Astrocyte (in vitro differentiated cells and primary cell): ENCODE measurements at places on chromosomes 16 and 17. TPM values are rescaled to one million over a fixed set of nuclear protein-coding genes. Genes with fewer than 3 reads are reported as not detected.

- peaks cover 30% of the 10 kb centered on the region for H3K4me1 ChIP-seq
- H3K4me3 ChIP-seq: no peak overlapping the region
- H3K27me3 ChIP-seq: no peaks in the 10 kb centered on the region
- no peak overlapping the region for H3K27ac ChIP-seq
- peak; percentile 54 for DNase-seq
These were observed 247.0 kb upstream of the CIBAR2 start for GRCh38 chr16:85359147-85359822.

DNA sequence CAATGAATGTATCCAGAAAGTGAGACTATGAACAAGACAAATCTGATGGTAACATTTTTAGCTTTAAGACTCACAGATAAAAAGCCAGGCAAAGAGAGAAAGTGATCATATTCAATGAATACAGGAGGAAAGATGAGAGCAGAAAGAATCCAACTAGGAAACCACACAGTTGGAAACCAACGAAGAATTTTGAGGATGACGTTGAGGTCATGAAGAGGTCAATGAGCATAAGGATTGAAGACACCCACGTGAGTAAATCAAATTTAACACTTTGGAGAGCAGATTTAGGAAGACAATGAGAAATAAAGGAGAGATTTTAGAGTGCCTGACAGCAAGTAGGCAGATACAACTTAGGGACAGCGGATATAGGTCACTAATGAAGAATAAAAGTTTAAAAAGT is 948.1 kb downstream of the KCNJ2 start:
- no peaks in the 10 kb centered on the region for H3K36me3 ChIP-seq
- no peak overlapping the region for H3K27ac ChIP-seq
- DNase-seq: peak; percentile 73
- H3K4me3 ChIP-seq: no peak overlapping the region
- no peaks in the 10 kb centered on the region for H3K27me3 ChIP-seq
- peaks cover 7% of the 10 kb centered on the region for H3K4me1 ChIP-seq

- no peak overlapping the region for H3K4me3 ChIP-seq
- DNase-seq: peak; percentile 57
- H3K27ac ChIP-seq: peak overlapping the region; percentile 11
These were observed 49.1 kb downstream of the STAT5A start for GRCh38 chr17:42337442-42337841.

GRCh38 chr17:7695586-7695985 is 7.3 kb downstream of the WRAP53 start:
- H3K4me3 ChIP-seq: no peak overlapping the region
- no peaks in the 10 kb centered on the region for H3K27me3 ChIP-seq
- peaks cover 5% of the 10 kb centered on the region for H3K36me3 ChIP-seq
- H3K27ac ChIP-seq: no peak overlapping the region

DNA sequence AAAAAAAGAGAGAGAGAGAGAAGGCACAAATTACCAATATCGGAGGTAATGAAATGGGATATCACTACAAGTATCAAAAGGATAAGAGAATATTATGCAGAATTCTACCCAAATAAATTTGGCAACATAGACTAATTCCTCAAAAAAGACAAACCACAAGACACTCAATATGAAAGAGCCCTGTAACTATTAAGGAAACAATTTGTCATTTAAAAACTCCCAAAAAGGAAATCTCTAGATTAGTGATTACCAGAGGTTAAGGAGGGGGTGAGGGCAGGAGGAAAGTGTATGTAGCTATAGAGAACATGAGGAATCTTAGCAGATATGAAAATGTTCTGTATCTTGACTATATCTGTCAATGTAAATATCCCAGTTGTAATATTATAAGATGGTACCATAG is 54.0 kb downstream of the CFDP1 start:
- H3K27me3 ChIP-seq: no peaks in the 10 kb centered on the region
- DNase-seq: no peak
- no peak overlapping the region for H3K27ac ChIP-seq
- peaks cover 13% of the 10 kb centered on the region for H3K4me1 ChIP-seq
- no peak overlapping the region for H3K4me3 ChIP-seq

DNA sequence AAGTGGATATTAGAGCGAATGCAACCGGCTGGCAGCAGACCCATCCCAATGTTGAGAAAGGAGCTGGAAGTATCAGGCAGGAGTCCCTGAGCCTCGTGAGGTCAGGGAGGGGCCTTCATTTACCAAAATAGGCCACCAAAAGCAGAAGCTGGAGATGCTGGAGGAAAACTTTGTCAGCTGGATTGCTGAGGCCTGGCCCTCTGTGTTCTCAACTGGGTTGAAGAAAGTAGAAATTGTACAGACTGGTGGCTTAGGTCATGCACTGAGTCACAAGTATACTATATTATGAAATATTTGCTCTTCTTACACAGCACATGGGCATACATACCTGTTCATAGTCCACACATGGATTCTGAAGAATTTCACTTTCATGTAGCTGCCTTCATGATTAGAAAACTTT is 23.2 kb upstream of the TEKT3 start:
- no peak overlapping the region for H3K4me3 ChIP-seq
- H3K4me1 ChIP-seq: peaks cover 4% of the 10 kb centered on the region
- H3K27ac ChIP-seq: no peak overlapping the region
- no peaks in the 10 kb centered on the region for H3K36me3 ChIP-seq
- no peak for DNase-seq
- H3K27me3 ChIP-seq: no peaks in the 10 kb centered on the region

DNA sequence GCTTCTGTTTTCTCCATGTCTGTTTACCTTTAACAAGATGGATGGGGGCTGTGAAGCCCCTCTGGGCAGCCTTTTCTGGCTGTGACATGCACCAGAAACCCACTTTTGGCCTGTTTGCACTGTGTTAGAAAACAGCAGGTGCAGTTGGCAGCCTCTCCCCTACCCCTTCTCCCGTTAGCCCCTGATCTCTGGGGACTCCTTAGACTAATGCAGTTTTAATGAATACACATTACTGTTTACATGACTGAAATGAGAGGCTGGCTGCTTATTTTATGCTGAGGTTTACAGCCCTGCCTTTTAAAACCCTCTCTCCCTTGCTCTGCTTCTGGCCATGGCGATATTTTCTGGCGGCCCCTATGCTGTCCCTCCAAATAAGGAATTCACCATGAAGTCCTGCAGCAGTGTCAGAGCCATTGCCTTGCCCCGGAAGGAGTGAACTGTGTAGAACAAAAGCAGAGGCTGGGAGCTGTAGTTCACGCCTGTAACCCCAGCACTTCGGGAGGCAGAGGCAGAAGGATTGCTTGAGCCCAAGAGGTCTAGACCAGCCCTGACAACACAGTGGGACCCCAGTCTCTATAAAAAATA is 79.3 kb downstream of the PRKCB start:
- no peak overlapping the region for H3K27ac ChIP-seq
- H3K36me3 ChIP-seq: no peaks in the 10 kb centered on the region
- H3K27me3 ChIP-seq: no peaks in the 10 kb centered on the region
- DNase-seq: no peak
- H3K4me1 ChIP-seq: no peaks in the 10 kb centered on the region
- H3K4me3 ChIP-seq: no peak overlapping the region

The KRTAP17-1 gene
- not detected in 2 replicates for total RNA-seq

The MT1H gene
- total RNA-seq: not detected in 2 replicates
